Stimulated activated CD8-positive, alpha-beta memory T cell treated with anti-CD3 and anti-CD28 coated beads, Interleukin-4, amount 100 ng/mL, for 1 hour (primary cell): ENCODE measurements at places on chromosomes 3 and 15.

DNA sequence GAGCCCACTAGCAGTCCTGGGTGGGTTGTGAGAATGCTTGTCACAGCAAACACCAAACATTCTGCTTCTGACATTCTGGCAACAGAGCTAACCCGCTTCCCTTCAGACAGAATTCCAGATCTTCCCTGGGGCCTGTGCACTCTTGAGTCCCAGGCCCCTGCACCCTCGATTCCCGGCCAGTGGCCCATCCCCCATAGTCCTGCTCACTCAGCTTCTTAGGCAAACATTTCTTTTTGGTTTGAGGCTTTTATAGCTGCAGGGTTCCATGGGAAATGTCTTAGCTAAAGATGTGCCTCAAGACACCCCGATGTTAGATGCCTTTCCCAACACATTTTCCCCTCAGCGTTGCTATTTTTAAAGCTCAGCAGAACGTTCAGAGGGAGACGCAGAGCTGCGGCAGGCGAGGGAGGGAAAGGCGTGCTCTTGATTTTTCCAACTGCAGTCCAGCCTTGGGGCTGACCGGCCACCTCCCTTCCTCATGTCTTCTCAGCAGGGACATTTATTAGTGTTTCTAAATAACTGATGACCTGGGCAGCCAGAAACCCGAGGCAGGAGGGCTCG is 35.2 kb downstream of the ABTB1 start:
- no peak for DNase-seq

DNA sequence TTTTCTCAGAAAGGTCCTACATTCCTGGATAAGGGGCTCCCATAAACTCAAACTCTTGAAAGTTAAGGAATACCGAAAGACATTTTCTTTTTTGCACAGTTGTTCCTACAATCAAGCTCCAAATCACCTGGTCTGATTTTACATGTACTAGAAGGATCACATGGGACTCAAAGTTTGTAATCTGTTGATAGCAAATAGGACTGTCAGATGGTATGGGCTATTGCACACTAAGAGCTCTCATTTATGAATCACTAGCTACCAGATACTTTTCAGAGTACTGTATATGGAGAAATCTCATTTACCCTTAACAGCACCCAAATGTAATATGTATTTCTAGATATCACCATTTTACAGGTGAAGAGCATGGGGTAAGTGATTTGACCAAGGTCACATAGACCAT is 49.5 kb upstream of the CMSS1 start:
- no peak for DNase-seq

DNA sequence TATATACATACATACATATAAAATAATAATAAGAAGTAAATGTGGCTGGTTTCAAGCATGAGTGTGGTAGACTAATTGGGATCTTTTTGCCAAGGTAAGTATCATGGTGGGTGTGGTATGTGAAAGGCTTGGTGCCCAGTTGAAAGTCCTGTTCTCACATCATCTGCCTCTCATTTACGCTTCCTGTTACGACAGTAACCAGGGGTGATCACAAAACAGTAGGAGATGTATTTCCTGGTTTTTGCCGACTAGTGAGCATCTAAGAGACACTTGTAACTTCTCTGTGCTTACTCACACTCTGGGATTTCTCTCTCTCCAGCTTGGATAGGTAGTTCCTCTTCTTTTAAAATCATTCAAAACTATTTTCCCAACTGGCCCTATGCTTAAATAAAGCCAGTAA is 1028.3 kb upstream of the NR2F2 start:
- DNase-seq = no peak

DNA sequence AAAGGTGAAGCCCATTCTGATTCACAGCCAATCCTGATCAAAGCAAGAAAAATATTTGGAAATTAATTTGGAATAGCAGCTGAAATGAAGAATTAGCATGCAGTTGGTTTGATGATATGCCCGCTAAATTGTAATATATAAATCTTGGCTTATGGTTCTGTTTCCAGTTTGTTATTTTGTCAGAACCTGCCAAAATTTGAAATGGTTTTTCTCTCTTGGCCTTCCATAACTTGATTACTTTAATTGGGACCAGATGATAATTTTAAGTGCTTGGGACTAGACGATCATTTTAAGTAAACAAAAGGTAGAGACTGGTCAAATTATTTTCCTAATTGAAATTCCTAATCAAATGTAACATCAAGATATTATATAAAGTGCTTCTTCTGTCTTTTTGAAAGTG is 842.4 kb downstream of the TBL1XR1 start:
- no peak for DNase-seq

GRCh38 chr15:85615930-85616329 is 178.8 kb downstream of the KLHL25 start:
- no peak for DNase-seq

- no peak for DNase-seq
These were observed 2.3 kb upstream of the TLE3 start for GRCh38 chr15:70099967-70100473.
